Activated CD4-positive, alpha-beta T cell treated with anti-CD3 and anti-CD28 coated beads, Interleukin-2, amount 50 U/mL, for 48 hours (primary cell): ENCODE measurements at places on chromosomes 12 and 14.
A peak's percentile ranks its signal among the peaks of the same experiment; 100 is the strongest.

DNA sequence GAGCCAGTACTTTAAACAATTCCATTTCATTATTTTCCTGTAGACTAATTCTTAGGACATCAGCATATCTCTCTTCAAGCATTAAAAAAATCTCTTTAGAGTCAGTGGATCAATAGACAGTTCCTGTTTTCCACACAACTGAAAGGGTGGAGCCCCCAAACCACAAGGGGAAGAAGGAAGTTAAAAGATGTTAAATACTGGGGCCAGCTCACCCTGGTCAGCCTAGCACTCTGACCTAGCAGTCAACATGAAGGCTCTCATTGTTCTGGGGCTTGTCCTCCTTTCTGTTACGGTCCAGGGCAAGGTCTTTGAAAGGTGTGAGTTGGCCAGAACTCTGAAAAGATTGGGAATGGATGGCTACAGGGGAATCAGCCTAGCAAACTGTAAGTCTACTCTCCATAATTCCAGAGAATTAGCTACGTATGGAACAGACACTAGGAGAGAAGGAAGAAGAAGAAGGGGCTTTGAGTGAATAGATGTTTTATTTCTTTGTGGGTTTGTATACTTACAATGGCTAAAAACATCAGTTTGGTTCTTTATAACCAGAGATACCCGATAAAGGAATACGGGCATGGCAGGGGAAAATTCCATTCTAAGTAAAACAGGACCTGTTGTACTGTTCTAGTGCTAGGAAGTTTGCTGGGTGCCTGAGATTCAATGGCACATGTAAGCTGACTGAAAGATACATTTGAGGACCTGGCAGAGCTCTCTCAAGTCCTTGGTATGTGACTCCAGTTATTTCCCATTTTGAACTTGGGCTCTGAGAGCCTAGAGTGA is at the start of gene LYZ:
Gene LYZ (plus strand): TSS at position 220 of the 777 bp plus-strand sequence. CDS start 28 bp downstream, at position 248.
- DNase-seq, result no peak

- DNase-seq, result no peak
These were observed 135.1 kb downstream of the TMEM30B start for GRCh38 chr14:61145903-61146481.

DNA sequence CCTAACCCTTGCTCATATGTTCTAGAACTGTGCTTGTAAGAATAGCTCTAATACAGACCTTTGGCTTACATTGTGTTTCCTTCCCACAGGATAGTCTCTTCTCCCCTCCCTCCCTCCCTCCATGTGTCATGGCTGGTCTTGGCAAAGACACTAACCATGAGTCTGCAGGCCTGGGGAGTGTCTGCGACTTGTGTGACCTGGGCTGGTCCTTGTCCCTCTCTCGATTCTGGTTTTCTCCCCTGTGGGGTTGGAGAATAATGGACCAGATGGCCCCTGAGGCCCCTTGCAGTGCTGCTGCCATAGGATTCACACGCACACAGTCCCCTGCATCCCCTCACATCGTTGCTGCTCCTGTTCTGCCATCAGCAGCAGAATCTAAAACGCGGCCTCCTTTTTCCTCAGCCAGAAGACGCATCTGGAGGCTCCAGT is 30.3 kb downstream of the DEGS2 start:
- no peak for DNase-seq

GRCh38 chr12:90234472-90234871 is 525.8 kb upstream of the ATP2B1 start:
- no peak for DNase-seq

DNA sequence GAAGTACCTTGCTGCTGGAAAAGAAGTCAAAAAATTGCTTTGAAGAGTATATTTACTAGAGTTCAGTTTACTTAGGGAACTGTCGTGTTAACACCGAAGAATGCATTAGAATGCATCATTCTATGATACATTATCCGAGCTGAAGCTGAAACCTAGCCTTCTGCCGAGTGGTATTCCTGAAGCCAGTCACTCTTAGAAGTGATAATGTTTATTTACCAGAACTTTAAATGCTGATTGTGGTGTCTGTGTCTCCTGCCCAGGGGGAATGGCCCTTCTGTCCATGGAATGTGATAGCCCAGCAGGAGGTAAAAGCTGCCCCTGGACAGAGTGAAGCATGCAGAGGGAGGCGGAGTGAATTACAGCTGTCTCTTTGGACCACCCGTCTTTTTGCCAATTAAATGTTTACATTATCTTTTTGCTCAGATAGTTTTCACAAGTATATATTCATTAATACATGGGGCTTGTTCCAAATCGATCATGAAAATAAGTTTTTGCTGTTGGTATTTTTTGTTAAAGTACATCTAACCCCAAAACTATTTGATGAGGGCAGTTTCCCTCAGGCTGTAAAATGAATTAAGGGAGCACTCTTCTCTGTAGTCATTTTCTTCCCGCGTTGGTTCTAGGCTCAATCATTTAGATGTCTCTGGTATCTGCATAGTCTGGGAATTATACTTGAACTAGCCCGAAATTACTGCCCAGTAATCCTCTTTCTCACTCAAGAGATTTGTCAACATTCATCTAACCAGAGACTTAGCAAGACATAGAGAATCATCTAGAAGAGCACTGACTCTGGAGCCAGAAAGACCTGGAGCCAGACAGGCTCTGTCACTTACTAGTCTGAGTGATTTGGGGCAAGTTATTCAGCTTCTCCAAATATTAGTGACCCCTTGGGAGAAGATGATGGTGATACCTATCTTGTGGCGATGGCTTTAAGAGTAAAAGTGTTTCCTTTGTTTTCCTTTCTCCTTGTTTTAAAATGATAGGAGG is 147.6 kb downstream of the CRADD start:
- no peak for DNase-seq

- DNase-seq, result no peak
These were observed 74.9 kb downstream of the ANO2 start for GRCh38 chr12:5870183-5870582.

GRCh38 chr12:57764662-57765002 is 2.2 kb downstream of the CYP27B1 start:
- DNase-seq, result peak; percentile 58
